CD4-positive, alpha-beta T cell treated with Interferon alpha-2 for 1 hour (primary cell): ENCODE measurements at places on chromosomes 13 and 19.

- peak; percentile 50 for DNase-seq
These were observed 8.5 kb downstream of the KLF2 start for GRCh38 chr19:16333001-16333586.

- DNase-seq: no peak
These were observed 351.9 kb downstream of the EFNB2 start for GRCh38 chr13:106183410-106184065.

DNA sequence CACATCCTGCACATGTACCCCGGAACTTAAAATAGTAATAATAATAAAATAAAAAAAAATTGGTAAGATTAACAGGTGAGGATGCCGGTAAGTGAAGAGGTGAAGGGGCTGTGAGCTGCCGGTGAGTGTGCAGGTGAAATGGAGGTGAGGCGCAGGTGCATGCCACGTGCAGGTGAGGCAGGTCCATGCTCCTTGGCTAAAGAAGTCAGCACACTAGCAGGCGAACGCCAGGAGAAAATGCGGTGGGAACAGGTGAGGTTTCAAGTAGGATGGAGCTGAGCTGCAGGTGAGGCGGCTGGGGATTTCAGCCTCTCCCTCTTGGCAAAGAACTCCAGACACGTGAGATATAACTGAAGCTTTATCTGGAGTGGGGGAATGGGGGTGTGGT, 7.5 kb upstream of the TNFSF14 start:
- no peak for DNase-seq

DNA sequence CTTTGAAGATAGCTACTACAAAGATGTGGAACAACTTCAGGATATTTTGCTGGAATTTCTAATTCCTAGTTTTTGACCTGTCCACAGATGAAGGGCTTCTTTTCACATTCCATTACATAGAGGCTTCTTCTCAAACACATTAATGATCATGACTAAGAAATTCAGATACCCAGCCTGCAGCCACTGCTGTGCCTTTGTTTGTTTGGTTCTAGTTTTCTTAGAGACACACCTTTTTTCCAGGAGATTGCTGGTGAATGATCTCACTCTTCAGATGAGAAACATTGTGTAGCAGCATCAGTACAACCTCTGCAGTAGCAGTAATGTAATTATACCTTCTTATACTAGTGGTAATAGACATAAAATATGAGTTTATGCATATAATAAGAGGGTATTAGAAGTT, 5.0 kb downstream of the TDRD3 start:
- no peak for DNase-seq

DNA sequence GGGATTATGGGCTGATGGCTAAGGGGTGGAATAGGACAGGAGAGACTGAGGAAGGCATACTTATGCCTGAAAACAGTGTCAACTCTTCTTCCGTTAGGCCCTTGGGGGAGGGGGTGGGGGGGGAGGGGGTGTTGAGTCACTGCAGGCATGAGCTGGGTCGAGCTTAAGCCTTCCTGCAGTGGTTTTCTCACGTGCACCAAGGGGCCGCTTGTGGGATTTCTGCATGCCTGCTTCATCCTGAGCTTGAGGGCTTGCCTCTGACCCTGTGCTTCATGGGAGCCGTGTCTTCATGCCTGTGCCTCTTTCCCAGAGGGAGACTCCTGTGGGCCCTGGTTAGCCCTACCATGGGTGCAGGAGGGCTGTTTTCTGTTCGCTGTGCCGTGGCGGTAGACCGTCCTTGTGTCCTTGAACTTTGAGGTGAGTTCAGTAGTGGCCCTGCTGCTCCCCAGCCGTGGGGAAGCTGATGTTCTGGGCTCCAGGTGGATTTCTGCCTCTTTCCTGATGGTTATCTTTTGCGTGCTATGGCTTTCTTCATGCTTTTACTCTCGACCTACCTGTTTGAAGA, 186.1 kb downstream of the PCCA start:
- DNase-seq: no peak

GRCh38 chr19:8128551-8128950, 20.8 kb downstream of the FBN3 start:
- DNase-seq: no peak

DNA sequence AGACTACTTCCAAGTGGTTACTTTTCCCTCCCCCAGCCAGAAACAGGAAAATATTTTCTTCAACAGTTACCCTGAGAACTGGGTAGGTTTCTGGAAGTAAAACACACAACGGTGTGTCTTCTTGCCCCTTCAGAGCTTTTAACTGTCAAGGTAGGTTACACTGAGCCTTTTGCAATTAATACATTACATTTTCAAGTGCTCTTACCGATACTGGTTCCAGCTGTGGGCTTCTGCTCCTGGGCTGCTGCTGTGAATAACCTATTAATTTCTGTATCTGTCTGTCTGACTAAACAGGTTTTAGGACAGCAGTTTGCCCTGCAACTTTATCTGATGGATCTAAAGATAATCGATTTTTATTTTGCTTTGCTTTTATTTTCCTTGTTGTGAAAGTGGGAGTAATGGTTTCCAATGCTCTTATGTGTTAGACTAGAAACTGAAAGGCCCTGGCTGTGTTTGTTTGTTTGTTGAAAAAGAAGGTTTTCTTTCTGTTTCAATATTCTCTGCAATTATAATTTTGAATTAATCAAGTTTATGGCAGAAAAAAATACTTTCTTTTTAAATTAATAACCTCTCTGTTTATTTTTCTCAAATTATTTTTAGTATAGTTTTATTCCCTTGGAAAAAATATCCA, 196.7 kb upstream of the SLITRK6 start:
- DNase-seq: no peak

DNA sequence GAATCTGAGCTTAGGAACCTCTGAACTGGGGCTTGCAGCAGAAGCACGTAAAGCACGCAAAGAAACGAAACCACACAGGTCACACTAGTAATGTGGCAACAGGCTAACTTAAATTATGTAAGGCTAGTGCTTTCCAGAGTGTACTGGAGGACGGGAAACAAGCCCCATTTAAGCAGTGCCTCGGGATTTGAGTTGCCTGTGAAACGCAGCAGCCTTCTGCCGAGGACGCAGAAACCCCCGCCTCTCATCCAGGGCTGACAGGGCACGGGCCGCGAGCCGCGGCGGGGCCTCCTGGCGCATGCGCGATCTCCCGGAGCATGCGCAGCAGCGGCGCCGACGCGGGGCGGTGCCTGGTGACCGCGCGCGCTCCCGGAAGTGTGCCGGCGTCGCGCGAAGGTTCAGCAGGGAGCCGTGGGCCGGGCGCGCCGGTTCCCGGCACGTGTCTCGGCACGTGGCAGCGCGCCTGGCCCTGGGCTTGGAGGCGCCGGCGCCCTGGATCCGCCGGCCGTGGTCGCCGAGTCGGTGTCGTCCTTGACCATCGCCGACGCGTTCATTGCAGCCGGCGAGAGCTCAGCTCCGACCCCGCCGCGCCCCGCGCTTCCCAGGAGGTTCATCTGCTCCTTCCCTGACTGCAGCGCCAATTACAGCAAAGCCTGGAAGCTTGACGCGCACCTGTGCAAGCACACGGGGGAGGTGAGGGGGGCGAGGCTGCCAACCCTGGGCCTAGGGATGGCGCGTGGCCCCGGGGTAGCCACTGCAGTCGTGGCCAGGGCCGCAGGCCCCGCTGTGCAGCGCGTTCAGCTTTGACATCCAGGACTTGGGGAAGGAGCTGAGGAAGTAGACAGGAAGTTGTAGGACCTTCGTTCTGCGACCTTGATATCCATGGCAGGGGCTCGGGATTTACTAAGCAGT, at the start of gene GTF3A:
GTF3A (plus strand) TSS at position 374 of the 912 bp plus-strand sequence.
- peak; percentile 87 for DNase-seq

GRCh38 chr13:73060251-73061160, 1.7 kb downstream of the KLF5 start:
- DNase-seq: no peak

- no peak for DNase-seq
These were observed 97.5 kb downstream of the RAB20 start for GRCh38 chr13:110463871-110464510.
